ENCODE measurements at places on chromosomes 13 and 19.

GRCh38 chr19:38683393-38684077 is 36.1 kb downstream of the ACTN4 start:
- peak; percentile 93 for DNase-seq

GRCh38 chr13:61935710-61936109 is 520.1 kb upstream of the PCDH20 start:
- DNase-seq = no peak

DNA sequence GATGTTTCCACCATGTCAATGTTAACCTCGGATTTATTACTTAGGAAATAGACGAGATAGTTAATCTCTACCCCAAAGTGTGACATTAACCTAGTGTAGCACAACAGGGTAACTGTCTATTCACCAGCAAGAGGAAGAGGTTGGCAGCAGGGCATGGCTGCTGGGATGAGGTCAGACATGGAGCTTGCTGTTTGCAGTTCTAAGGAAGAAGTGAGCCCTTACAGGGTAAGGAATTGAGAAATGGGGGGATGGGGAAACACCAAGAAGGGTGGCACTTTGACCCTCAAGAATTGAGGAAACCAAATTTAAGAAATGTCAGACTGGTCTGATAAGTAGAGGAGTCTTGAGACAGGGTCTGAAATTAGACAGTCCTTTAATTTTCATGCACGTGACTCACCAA is 62.4 kb downstream of the MBD3L2B start:
- no peak for DNase-seq

- peak; percentile 89 for DNase-seq
Measured at GRCh38 chr13:73090116-73090822, 31.5 kb downstream of the KLF5 start.
